BJ (cell line): ENCODE measurements at places on chromosomes 2 and 18.

GRCh38 chr2:105090091-105090490 lies 52.2 kb downstream of the MRPS9 start:
- no peak for DNase-seq

GRCh38 chr2:3212984-3213383 lies 164.6 kb downstream of the EIPR1 start:
- no peak for DNase-seq

DNA sequence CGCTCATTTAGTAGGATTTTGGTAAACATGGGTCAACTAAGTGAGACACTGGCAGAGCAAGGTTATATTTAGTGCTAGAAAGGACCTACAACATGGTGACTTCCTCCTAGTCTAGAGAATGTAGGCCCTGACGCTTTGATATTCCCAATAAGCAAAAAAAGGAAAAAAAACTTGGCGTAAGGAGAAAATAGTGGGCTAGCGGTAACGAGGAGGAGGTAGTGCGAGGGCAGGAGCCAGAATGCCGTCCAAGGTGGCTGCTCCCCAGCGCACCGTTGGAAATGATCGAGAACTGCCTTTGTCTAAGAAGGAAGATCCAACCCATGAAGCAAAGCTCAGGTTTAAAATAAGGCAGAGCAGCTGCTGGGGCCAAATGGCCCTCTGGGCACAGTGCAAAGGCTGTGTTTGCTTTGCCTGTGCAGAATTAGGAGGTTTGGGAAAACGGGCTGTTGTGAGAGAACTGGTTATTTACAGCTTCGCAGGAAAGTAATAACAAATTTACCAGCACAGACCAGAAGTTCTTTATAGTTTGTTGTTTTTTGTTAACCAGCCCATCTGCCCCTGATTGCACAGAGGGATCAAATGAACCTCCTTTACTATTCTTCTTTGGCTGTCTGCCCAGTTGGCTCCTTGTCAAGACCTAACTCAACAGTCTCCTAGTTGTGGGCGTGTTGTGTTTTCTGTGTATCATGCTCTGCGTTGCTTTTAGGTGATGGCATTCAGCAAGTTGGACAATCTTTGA lies 86.6 kb downstream of the ITGB1BP1 start:
- peak; percentile 72 for DNase-seq

- no peak for DNase-seq
Measured at GRCh38 chr18:5488844-5489243, 55.0 kb downstream of the EPB41L3 start.

DNA sequence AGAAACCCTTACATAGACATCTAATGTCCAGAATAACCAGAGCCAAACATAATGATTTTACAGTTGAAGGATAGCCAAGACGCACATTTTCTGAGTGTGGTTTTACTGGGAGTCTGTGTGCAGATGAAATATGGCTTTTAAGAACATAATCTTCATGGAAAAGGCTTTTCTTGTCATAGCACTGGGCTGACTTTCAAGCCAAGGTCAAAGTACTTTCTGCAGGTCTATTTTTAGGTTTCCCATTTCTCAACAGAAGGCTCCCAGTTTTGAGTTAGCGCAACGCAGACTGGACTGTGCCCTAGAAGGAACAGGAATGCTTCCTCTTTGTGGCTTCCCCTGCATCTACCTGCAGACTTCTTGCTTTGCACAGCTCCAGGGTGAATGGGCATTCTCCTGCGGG lies 92.3 kb upstream of the UPP2 start:
- no peak for DNase-seq

DNA sequence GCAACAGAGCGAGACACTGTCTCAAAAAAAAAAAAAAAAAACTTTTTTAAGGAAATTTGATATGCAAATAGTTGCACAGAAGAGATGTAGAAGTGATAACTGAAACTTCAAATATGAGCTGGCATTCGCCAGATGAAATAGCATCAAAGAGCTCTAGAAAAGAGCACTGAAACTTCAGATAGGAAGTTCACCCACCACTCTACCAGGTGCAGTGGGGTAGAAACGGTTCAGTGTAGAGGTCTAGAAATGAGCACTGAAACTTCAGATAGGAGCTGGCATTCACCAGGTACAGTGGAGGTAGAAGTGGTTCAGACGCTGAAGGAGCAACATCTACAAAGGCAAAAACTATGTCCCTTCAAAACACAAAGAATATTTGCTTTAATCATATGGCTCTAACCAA lies 9.0 kb upstream of the ONECUT2 start:
- DNase-seq, result no peak

GRCh38 chr2:231679908-231680284 lies 28.4 kb upstream of the PTMA start:
- DNase-seq, result no peak

DNA sequence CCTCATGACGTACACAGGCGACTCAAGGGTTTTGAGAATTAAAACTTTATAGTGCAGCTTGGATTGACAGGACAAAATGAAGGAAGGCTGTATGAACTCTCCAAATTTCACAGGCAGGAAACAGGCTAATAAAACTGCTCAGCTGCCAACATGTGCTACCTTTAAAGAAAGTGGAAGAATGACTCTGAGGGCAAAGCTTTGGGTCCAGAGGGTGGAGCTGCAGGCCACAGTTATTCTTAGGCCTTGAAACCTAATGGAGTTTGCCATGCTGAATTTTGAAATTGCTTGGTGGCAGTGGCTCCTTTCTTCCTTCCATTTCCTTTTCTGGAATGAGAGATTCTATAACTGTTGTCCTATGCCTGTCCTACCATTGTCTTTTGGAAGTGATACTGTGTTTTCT lies 34.8 kb downstream of the HAT1 start:
- no peak for DNase-seq
